CD14-positive monocyte (primary cell): ENCODE measurements at places on chromosomes 16 and 17. TPM values are rescaled to one million over a fixed set of nuclear protein-coding genes. Genes with fewer than 3 reads are reported as not detected.

DNA sequence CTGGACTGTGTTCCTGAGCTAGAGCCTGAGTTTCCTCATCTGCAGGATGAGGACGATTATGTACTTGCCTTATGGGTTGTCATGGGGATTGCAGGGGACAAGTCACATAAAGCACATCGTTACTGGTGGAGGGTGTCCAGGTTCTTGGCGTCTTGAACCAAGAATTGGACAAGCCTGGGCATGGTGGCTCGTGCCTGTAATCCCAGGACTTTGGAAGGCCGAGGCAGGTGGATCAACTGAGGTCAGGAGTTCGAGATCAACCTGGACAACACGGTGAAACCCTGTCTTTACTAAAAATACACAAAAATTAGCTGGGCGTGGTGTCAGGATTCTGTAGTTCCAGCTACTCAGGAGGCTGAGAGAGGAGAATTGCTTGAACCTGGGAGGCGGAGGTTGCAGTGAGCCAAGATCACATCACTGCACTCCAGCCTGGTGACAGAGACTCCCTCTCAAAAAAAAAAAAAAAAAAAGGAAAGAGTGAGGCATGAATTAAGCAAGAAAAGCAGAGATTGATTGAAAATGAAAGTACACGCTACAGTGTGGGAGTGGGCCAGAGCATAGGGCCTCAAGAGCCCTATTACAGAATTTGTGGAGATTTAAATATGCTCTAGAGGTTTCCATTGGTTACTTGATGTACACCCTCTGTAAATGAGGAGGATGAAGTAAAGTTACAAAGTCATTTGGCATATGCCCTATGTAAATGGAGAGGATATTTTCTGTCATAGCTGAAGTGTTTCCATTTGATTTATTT is 30.7 kb downstream of the ADGRG5 start:
- no peak overlapping the region for H3K27ac ChIP-seq
- H3K27me3 ChIP-seq, result peaks cover 14% of the 10 kb centered on the region
- no peak overlapping the region for H3K4me3 ChIP-seq
- peaks cover 3% of the 10 kb centered on the region for H3K4me1 ChIP-seq
- DNase-seq, result no peak

DNA sequence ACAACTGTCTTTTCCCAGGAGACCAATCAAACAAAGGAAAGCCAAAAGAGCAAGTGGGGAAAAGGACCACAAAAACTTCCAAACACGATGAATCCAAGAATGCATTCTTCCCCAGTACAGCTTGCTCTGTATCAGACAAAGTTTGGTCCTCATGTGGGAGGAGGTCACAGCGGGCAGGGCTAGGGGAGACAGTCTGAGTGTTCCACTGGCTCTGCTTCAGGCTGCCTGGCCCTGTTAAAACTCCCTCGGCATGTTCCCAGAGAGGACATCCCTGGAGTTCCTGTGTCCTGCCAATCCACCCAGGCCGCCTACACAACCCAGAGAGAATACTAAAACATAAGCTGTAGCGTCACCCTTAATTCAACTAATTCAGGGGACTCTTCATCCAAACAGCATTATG is 415.1 kb upstream of the DYNLRB2 start:
- no peak overlapping the region for H3K4me3 ChIP-seq
- no peak for DNase-seq
- H3K4me1 ChIP-seq, result no peaks in the 10 kb centered on the region
- no peaks in the 10 kb centered on the region for H3K36me3 ChIP-seq

- peaks cover 9% of the 10 kb centered on the region for H3K4me1 ChIP-seq
- H3K4me3 ChIP-seq, result no peak overlapping the region
- no peak overlapping the region for H3K27ac ChIP-seq
- H3K36me3 ChIP-seq, result peaks cover 15% of the 10 kb centered on the region
- no peak for DNase-seq
- no peaks in the 10 kb centered on the region for H3K27me3 ChIP-seq
These were observed 33.9 kb downstream of the MAP2K3 start for GRCh38 chr17:21318439-21318838.

DNA sequence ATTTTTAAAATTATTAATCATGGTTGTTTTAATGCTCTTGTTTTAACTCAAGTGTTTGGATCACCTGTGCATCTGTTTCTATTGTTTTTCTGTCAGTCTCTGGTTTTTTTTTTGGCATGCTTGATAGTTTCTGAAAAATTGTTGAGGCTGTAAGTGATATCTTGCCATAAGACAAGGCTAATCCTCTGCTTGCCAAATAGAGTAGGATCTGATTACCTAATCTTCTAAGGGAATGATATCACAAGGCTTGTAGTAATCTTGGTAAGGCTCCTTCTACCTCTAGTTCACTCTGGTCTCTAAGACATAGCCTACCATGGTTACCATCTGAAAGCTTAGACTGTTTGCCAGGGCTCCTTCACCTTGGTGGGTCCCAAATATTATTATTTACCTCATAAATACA is 81.0 kb downstream of the ATF7IP2 start:
- no peak overlapping the region for H3K4me3 ChIP-seq
- H3K27me3 ChIP-seq, result no peaks in the 10 kb centered on the region

DNA sequence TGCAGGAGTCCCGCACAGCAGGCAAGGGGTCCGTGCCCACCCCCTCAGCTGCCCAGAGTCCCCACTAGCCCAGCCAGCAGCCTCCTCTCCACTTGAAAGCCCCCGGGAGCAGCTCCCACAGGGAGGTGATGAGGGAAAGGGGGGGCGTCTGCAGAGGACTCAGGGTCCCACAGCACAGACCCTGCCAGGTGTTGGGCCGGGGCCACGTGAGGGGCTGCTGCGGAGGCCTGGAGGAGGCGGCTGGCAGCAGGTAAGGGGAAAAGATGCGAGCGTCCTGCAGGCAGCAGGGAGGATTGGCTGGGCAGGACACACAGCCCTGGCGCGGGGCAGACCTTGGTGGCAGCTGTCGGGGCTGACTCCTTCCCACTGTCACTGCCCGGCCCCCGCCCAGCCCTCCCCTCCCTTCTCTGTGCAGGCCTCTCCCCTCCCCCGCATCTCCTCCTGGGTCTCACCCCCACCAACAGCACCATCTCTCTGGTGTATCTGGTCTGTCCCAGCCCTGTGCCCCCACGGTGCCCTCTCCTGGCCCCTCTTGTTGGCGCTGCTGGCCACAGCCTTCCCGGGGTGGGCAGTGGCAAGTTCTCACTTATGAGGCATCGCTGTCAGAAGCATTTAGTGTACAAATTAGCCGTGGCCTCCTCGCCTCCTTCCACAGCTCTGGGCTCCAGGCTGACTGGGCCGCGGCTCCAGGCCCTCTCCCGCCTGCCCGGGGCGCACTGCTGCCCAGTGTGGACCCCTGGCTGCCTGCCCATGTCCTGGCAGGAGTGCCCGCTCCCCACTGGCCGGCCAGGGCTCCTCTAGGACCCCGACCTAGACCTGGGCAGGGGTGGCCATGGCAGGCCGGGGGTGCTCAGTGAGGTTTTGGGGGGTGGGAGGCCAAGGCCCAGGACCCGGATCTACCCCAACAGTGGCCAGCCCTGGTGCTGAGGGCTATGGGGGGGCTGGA is 4.4 kb upstream of the PRR35 start:
- no peak overlapping the region for H3K4me3 ChIP-seq
- H3K27ac ChIP-seq, result no peak overlapping the region
- peaks cover 2% of the 10 kb centered on the region for H3K27me3 ChIP-seq
- peaks cover 33% of the 10 kb centered on the region for H3K36me3 ChIP-seq

DNA sequence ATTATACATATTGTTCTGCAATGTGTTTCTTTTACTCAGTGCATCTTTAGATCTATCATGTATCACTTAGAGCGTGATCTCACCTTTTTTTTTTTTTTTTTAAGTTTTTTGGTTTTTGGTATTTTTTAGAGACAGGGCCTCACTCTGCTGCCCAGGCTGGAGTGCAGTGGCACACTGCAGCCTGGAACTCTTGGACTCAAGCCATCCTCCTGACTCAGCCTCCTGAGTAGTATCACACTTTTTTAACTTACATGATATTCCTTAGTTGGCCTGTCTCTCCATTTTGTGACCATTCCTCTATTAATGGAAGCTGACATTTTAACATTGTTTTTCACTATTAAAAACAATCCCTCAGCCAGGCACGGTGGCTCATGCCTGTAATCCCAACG is 4.7 kb upstream of the MPO start:
- H3K4me3 ChIP-seq, result no peak overlapping the region
- no peaks in the 10 kb centered on the region for H3K36me3 ChIP-seq
- H3K27ac ChIP-seq, result peak overlapping the region; percentile 48

GRCh38 chr17:27319541-27320221 is 25.8 kb downstream of the WSB1 start:
- no peak for DNase-seq
- peaks cover 19% of the 10 kb centered on the region for H3K4me1 ChIP-seq
- H3K27me3 ChIP-seq, result no peaks in the 10 kb centered on the region
- no peak overlapping the region for H3K27ac ChIP-seq

- no peak overlapping the region for H3K4me3 ChIP-seq
- DNase-seq, result no peak
- no peaks in the 10 kb centered on the region for H3K4me1 ChIP-seq
- no peaks in the 10 kb centered on the region for H3K27me3 ChIP-seq
- H3K27ac ChIP-seq, result no peak overlapping the region
These were observed 618.7 kb downstream of the KCNJ18 start for GRCh38 chr17:22310717-22311686.

DNA sequence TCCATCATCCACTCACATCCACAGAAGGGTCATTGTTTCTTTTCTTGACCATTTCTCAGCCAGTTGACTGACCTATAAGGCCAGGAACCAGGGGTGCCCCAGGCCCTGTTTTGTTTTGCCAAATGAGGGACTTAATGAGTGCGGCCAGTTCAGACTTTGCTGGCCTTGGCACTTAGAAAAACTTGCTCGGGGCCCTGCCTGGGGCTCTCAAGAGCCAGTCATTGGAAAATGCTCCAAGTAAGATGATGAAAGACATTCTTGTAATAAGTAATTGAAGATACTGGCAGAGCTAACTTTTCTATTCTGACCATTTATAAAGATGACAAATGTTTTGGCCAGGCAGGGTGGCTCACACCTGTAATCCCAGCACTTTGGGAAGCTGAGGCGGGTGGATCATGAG is 29.0 kb upstream of the CLEC18B start:
- H3K27me3 ChIP-seq, result no peaks in the 10 kb centered on the region
- H3K4me3 ChIP-seq, result no peak overlapping the region
- DNase-seq, result no peak
- peaks cover 26% of the 10 kb centered on the region for H3K4me1 ChIP-seq
- H3K36me3 ChIP-seq, result peaks cover 38% of the 10 kb centered on the region

DNA sequence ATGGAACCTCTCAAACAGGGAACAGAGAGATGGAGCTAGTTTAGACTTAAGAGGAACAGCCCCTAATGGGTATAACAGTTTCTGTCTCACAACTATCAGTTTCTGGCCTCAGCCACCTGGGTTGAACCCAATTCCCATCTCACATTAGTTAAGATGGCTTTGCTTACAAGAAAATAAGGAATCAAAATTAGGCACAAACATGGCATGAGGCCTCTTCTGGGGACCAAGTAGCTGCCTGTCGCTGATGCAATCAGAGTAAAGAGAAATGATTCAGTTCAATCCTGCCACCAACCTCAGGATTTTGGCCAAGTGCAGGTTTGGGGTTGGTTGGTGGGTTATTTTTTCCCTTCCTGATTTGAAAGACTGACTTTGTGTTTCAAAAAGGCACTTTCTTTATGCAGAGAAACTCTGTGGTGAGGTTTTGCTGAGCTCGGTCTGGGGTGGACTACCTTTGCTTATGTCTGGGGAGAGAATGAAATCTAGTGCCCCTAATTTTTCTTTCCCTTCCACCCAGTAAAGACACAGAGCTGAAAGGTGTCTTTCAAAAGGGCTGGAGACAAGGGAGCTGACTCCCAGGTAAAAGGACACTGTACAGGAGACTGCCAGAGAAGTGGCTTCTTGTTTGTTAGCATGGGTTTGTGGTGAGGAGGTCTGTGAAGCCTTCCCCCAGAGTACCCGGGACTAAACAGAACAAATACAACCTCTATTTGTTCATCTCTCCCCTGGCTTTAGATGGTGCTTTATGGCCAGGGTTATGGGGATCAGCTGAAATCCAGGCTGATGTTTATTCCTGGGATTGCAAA is 44.8 kb upstream of the NFAT5 start:
- no peaks in the 10 kb centered on the region for H3K4me1 ChIP-seq
- H3K27me3 ChIP-seq, result peaks cover 14% of the 10 kb centered on the region
- H3K36me3 ChIP-seq, result no peaks in the 10 kb centered on the region
- no peak overlapping the region for H3K27ac ChIP-seq

- peaks cover 80% of the 10 kb centered on the region for H3K27me3 ChIP-seq
- no peak overlapping the region for H3K4me3 ChIP-seq
- H3K27ac ChIP-seq, result no peak overlapping the region
- no peaks in the 10 kb centered on the region for H3K36me3 ChIP-seq
These were observed 52.6 kb downstream of the CYB5B start for GRCh38 chr16:69476920-69477443.

- no peak overlapping the region for H3K27ac ChIP-seq
- H3K27me3 ChIP-seq, result no peaks in the 10 kb centered on the region
- H3K4me3 ChIP-seq, result no peak overlapping the region
- no peaks in the 10 kb centered on the region for H3K4me1 ChIP-seq
These were observed 275.0 kb upstream of the DYNLRB2 start for GRCh38 chr16:80265624-80266306.

- H3K4me1 ChIP-seq, result no peaks in the 10 kb centered on the region
- H3K27ac ChIP-seq, result no peak overlapping the region
- DNase-seq, result no peak
- no peak overlapping the region for H3K4me3 ChIP-seq
- H3K36me3 ChIP-seq, result no peaks in the 10 kb centered on the region
These were observed 244.8 kb downstream of the CDH8 start for GRCh38 chr16:61791464-61791863.

DNA sequence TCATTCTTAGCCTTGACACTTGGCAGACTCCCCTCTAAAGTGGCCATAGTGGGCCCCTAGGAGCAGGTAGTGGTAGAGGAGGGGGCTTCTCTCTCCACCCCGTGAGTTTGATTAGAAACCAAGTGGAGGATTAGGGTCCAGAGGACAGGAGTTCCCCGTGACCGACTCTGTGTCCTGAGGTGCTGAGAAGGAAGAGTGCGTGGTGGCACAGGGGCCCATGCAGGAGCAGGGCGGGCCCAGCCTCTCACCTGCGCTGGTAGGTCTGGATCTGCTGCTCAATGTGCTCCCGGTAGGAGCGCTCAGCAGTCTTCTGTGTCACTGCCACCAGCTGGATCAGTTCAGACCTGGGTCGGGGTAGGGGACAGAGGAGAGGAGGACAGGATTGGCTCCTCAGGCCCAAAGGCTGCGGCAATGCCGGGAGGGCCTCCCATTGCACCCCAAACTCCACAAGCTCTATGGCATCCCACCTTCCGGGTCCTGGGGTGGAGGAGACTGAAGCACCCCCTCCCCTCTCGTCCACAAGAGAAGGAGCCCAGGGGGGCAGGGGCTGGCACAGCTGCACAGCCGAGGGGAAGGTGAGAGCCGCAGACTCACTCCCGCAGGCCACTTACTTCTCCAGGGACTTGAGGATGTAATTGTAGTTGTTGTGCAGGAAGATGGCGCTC is 6.2 kb downstream of the ZACN start:
- H3K27me3 ChIP-seq, result no peaks in the 10 kb centered on the region
- H3K4me1 ChIP-seq, result no peaks in the 10 kb centered on the region
- no peak for DNase-seq
- no peak overlapping the region for H3K4me3 ChIP-seq
- peaks cover 77% of the 10 kb centered on the region for H3K36me3 ChIP-seq

The DBNDD1 gene
- not detected for polyA plus RNA-seq

The MYH13 gene
- not detected for polyA plus RNA-seq

The C17orf107 gene
- 4.2 TPM for polyA plus RNA-seq

The SOX15 gene
- 0.86 TPM for polyA plus RNA-seq

The CCL23 gene
- 0.31 and 0.70 TPM in 2 replicates for polyA plus RNA-seq

The NPIPA7 gene
- polyA plus RNA-seq, result not detected

The TK1 gene
- 0.67 and 1.2 TPM in 2 replicates for polyA plus RNA-seq
